Panc1 (cell line): ENCODE measurements at places on chromosomes 11 and 22. TPM values are rescaled to one million over a fixed set of nuclear protein-coding genes. Genes with fewer than 3 reads are reported as not detected.

Gene TMEM132A
- 154 TPM for total RNA-seq

Gene OR51B2
- total RNA-seq, result not detected

Gene TRPT1
- 66.1 TPM for total RNA-seq

DNA sequence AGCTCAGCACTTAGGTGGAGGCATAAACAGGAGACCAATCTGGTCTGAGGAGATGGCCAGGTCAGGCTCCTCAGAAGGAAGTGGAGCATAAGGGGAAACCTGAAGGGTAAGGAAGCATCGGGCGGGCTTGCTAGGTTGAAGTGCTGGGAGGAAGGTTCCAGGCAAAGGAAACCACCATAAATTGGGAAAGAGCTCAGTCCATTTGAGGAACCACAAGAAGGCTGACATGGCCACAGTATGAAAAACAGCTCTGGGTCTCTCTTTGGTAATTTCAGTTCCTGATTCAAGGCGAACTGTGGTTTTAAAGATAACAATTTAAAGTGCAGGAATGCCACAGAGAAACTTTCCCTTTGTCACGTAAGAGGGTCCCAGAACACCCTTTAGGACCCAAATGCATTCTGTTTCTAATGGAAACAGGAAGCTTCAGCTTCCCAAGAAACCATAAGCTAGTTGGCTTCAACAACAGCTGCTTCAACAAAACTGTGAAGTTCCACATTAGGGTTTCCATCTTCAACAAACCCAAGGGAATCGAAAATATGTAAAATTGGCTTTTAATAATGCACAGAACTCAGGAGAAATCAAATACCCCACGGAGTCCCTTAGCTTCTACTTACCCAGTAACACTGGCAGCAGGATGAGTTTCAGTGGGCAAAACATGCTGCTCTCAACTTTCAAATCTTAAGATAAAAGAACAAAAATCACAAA is 10.4 kb downstream of the JAML start:
- no peaks in the 10 kb centered on the region for H3K4me1 ChIP-seq
- H3K27ac ChIP-seq, result no peak overlapping the region
- H3K4me3 ChIP-seq, result no peak overlapping the region
- DNase-seq, result no peak

GRCh38 chr22:23233752-23234408 is 53.6 kb downstream of the BCR start:
- H3K27me3 ChIP-seq, result no peaks in the 10 kb centered on the region
- H3K4me1 ChIP-seq, result no peaks in the 10 kb centered on the region
- H3K36me3 ChIP-seq, result no peaks in the 10 kb centered on the region
- no peak overlapping the region for H3K27ac ChIP-seq
